Central memory CD4-positive, alpha-beta T cell (primary cell): ENCODE measurements at places on chromosomes 13 and 19.
A peak's percentile ranks its signal among the peaks of the same experiment; 100 is the strongest.

GRCh38 chr19:4425537-4425936, 23.1 kb downstream of the CHAF1A start:
- DNase-seq: no peak

- DNase-seq: peak; percentile 57
Observed at GRCh38 chr19:5987077-5987818, 9.3 kb upstream of the RANBP3 start.

- DNase-seq: no peak
Observed at GRCh38 chr13:110044551-110045111, 258.2 kb upstream of the IRS2 start.

GRCh38 chr13:85864963-85865530, 65.8 kb upstream of the SLITRK6 start:
- no peak for DNase-seq

DNA sequence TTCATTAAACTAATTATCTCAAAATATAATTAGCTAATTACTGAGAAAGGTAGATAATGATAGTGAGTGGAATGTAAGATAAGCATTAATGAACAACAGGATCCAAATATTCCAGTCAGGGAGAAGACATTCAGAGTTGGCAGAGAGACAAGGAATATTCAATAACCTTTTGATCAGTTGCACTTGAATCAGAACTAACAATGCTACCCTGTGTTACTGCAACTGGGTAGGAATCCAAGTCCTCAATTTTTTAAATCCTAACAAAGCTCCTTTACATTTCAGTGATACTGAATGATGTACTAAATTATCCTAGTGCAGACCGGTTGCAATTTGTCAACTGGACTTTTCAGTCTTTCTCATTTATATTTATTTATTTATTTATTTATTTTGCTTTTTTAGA, 107.1 kb upstream of the MIR17HG start:
- DNase-seq: no peak

GRCh38 chr19:14683439-14683838, 6.4 kb upstream of the ZNF333 start:
- peak; percentile 49 for DNase-seq

- no peak for DNase-seq
Observed at GRCh38 chr13:107867701-107868661, 347.4 kb downstream of the LIG4 start.

DNA sequence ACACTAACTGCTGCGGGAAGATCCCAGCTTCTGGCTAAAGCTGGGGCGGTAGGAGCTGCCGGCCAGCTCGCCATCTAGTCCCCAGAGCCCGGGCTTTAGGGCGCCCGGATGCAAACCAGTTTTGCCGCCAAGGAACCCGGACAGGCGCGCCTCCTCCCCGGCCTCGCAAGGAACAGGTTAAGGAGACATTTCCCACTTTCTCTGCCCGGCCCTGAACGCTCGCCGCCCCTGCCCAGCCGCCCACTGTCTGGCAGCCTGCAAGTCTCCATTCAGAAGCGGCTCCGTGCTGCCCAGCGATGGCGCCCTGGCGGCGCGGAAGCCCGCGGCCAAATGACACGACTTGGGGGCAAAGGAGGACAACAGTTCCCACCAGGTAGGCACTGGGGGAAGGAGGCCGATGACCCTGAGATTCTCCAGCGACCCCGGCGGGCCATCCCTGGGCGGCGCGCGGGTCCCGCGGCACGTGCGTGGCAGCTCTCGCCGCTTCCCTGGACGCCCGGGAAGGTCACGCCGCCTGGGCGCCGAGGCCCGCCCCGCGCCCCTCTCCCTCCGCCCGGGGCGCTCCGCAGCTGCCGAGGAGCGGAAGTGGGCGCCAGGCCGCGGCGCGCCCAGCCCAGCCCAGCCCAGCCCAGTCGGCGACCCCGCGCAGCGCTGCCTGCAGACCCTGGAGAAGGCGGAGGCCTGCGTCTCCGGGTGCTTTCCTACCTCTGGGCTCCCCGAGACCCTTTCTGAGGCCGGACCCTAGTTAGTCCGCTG, 42.2 kb upstream of the HNRNPA1L2 start:
- no peak for DNase-seq

GRCh38 chr13:55410398-55411330, 1730.1 kb upstream of the PRR20A start:
- DNase-seq: no peak

DNA sequence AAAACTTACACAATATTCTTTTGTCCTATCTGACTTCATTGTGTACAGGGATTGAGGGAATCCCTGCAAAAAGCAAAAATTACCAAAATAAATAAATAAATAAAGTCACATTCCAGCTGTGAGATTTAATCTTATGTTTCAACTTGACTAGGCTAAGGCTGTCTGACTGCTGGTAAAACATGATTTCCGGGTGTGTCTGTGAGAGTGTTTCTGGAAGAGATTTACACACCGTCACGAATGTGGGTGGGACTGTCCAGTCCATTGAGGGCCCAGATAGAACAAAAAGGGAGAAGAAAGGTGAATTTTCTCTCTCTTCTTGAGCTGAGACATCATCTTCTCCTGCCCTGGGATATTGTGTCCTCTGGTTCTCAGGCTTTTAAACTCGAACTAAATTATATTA, 166.1 kb downstream of the LIG4 start:
- no peak for DNase-seq

DNA sequence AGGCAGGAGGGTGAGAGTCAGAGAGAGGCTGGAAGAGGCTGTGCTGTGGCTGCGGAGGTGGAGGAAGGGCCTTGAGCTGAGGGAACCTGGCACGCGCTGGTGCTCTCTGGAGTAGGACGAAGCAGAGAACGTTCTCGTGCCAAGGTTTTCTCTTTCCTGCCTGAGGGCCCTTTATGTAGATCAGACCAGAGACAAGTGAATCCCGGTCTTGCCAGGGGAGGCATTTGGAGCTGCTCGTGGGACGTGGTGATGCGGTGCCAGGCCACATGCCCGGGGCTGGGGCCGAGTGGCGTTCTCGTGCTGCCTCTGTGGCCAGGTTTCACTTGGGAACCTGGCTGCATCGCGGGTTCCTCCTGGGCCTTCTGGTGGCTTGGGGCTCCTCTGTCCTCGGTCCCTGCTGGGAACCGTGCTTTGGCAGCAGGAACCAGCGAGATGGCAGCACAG, 54.2 kb downstream of the KDM4B start:
- DNase-seq: no peak

DNA sequence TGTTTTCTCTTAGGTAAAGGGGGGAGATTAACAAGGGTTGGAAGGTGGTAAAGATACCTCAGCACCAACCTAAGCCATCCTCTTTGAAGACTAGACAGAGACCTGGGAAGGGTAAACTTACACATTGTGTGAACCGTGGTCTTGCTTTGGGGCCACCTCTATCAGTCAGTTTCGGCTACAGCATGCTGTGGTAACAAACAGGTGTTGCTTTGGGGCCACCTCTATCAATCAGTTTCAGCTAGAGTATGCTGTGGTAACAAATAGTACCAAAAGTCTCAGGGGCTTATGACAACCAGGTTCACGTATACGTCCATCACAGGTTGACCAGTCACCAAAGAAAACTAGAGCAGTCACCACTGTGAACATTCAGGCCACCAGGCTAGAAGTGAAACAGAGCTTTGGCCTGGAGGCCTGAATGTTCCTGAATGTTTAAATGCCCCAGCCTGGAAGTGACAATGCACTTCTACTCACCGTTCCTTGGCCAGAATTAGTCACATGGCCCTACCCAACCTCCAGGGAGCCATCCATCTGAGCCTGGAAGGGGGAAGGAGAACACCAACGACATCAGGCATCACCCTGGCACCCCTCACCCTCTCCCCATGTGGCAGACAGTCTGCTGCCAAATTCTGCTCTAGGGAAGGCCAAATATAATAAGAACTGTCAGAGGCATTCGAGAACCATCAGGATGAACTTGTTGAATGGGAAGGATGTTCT, 3.8 kb downstream of the FXYD7 start:
- no peak for DNase-seq

- peak; percentile 35 for DNase-seq
Observed at GRCh38 chr19:17448131-17448967, at the start of gene TMEM221. Gene TMEM221, minus strand, starts transcription at chr19:17448668. Its CDS starts 206 bp downstream, at chr19:17448462.

DNA sequence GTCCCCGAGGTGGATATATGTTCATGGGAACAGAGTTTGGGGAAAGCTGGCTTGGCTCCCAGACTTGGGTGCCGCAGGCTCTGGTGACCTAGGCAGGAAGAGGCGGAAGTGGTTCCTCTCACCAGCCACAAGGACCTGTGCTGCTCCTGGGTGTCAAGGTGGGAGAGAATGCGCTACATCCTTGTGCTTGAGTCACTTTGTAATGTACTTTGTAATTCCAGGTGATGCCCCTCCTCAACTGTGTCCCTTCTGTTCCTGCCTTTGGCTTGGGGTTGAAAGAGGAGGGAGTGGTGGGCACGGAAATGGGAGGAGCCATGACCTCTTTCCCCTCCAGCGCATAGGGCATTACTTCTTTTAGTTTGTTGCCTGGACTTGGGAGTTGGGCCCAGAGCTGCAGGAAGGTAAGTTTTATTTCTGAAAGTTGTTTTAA, 10.9 kb downstream of the GARRE1 start:
- DNase-seq: no peak

DNA sequence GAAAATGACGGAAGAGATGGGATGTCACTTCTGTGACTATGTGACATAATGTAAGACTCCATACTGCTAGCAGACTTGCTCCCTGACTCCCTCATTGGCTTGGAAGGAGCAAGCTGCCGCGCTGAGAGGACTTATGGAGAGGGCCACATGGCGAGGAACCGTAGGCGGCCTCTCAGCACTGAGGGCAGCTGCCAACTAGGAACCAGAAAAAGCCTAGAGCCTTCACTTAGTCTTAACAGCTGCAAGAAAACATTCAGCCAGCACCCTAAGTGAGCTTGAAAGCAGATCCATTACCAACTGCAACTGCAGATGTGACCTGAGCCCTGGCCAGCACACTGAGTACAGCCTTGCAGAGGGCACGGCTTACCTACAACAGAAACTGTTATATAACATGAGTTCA, 33.9 kb downstream of the USP12 start:
- no peak for DNase-seq

DNA sequence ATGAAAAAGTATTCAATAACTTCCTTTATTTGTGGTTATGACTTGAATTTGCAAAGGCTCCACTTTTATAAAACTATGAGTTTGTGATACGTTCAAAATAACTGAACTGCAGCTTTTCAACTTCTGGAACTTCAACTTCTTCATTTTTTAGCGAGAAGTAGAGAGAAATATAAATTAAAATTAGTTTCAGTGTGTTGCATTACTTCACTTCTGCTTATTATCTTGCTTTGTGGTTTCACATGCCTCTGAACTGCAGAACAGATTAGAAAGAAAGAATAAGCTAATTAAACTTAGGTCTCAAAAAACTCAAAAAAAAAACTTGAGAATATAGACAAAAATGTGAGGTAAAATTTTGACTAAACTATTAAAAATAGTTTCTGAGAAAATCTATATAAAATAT, 1073.4 kb downstream of the PCDH17 start:
- DNase-seq: no peak

- DNase-seq: no peak
Observed at GRCh38 chr13:53127373-53127772, 98.8 kb downstream of the OLFM4 start.
